GM23248 (cell line): ENCODE measurements at places on chromosomes 3 and 15. TPM values are rescaled to one million over a fixed set of nuclear protein-coding genes. Genes with fewer than 3 reads are reported as not detected.

Gene ARGFX
- polyA plus RNA-seq = not detected in 2 replicates

DNA sequence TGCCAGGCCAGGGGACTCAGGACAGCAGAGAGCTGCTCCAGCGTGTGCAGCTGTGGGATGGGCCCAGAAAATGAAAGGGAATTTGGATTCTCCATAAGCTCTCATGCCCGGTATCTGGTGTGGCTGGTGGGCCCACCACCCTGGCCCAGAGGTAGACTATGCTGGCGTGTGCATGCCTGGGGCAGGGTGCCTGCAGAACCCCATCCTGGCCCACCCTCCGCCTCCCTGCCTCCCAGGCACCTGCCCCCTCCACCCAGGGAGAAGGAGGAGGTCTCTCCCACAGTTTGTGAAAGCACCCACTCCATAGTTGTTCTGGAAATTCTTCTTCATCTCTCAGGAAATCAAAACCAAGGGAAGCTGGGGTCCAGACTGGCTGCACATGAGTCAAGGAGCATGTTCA, 112.9 kb downstream of the ADCY5 start:
- DNase-seq = no peak

- DNase-seq = no peak
These were observed 460.4 kb downstream of the RBMS3 start for GRCh38 chr3:29741231-29741630.

DNA sequence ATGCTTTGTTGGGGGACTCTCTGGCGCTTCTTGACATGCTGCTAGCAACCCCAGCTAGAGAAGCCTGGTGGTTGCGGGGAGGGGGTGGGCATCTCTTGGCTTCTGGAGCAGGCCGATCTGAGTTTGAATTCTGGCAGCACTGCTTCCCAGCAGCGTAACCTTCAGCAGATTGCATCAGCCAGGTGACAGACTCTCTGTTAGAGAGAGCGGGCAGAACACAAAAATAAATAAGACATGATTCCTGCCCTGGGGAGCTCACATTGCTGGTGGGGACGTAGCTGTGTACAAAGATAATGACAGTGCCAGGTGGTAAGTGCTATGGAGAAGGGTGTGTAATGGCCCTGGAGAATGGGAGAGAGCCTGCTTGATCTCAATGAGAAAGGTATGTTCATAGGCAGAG, 87.4 kb downstream of the THSD4 start:
- no peak for DNase-seq

GRCh38 chr15:61835496-61836106, 224.6 kb downstream of the VPS13C start:
- DNase-seq = peak; percentile 59

- no peak for DNase-seq
These were observed 34.0 kb upstream of the TRPM1 start for GRCh38 chr15:31135523-31135922.
